Activated naive CD8-positive, alpha-beta T cell treated with anti-CD3 and anti-CD28 coated beads for 36 hours (primary cell): ENCODE measurements at places on chromosomes 6 and 20. TPM values are rescaled to one million over a fixed set of nuclear protein-coding genes. Genes with fewer than 3 reads are reported as not detected.

ZC3H12D gene
- total RNA-seq: 28.0 TPM

RAB23 gene
- 1.2 TPM for total RNA-seq

CTAGE9 gene
- not detected for total RNA-seq

GNRH2 gene
- 0.87 TPM for total RNA-seq

ELOVL4 gene
- 2.2 TPM for total RNA-seq

ABHD16A gene
- total RNA-seq: 35.8 TPM

CFAP61 gene
- not detected for total RNA-seq

GLP1R gene
- 0.43 TPM for total RNA-seq

C6orf52 gene
- total RNA-seq: 6.3 TPM

RBM24 gene
- total RNA-seq: not detected

DNA sequence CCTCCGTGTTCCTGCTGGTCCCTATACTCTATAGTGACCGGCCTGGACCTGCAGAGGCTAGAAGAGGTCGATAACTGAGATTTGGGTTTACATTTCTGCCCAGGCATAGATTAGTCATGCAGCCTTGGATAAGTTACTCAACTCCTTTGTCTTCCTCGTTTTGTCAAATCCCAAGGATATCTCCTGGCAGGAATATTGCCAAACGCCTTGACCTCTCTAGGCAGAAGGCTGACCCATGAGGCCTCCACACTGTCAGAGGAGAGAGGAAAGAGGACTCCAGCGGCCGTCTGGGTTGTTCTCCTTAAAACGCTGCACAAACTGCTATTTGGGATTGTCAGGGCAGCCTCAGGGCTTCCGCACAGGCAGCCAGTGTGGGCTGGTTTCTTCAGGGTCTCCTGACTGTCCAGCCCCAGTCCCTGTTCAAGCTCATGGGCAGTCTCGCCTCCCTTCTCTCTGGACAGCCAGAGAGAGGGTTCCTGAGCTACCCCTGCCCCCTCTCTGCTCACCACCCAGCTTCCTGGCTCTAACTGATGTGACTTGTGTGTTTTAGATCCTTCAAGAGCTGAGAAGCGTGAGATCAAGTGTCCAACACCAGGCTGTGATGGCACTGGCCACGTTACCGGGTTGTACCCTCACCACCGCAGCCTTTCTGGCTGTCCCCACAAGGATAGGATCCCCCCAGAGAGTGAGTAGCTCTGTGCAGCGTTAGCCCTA lies 44.7 kb upstream of the PCMTD2 start:
- DNase-seq: no peak

- no peak for DNase-seq
Observed at GRCh38 chr6:11333132-11333849, 100.8 kb upstream of the NEDD9 start.

GRCh38 chr6:901696-902460 lies 208.9 kb upstream of the EXOC2 start:
- no peak for DNase-seq

DNA sequence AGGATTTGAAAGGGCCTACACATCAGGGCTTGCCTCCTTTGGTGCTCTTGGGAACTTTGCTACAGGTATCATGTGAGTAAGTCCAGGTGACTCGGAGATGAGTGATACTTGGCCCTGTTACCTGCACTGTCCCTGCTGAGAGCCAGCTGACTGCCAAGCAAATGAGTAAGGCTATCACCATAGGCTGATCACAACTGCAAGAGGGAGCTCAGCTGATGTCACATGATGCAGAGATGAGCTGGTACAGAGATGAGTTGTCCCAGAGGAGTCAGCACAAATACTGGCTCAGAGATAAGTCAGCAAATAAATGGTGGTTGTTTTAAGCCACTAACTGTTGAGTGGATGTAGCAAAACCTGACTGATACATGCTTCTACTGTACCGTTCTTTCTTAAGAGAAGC lies 41.4 kb downstream of the LAMP5 start:
- DNase-seq: no peak

- DNase-seq: no peak
Observed at GRCh38 chr20:32894711-32895355, 36.1 kb downstream of the EFCAB8 start.

DNA sequence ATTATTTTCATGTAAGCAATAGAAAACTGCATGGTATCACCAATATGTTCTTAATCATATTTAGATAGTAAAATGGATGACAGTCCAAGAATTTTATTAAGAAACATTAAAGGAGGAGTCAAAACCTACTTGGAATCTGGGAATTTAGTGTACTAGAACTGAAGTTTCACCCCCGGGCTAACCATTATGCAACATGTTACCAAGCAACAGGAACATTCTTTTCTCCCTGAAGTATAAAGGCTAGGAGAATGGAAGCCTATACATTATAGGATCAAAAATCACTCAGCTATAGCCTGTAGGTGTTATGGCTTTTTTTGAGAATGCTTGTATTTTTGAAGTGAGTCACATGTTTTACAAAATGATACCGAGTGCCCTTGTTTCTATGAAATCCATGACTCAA lies 538.3 kb downstream of the GRIK2 start:
- no peak for DNase-seq

GRCh38 chr6:158164579-158165170 lies 3.4 kb downstream of the SERAC1 start:
- no peak for DNase-seq

DNA sequence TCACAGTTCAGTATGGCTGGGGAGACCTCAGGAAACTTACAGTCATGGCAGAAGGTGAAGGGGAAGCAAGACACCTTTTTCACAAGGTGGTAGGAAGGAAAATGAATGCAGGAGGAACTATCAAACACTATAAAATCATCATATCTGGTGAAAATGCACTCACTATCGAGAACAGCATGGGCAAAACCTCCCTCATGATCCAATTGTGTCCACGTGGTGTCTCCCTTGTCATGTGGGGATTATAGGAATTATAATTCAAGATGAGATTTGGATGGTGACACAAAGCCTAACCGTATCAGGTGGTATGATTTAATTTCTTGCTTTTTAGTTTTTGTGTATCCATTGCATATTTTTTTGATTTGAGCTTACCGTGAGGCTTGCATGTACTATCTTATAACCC lies 133.2 kb upstream of the SYNCRIP start:
- no peak for DNase-seq

DNA sequence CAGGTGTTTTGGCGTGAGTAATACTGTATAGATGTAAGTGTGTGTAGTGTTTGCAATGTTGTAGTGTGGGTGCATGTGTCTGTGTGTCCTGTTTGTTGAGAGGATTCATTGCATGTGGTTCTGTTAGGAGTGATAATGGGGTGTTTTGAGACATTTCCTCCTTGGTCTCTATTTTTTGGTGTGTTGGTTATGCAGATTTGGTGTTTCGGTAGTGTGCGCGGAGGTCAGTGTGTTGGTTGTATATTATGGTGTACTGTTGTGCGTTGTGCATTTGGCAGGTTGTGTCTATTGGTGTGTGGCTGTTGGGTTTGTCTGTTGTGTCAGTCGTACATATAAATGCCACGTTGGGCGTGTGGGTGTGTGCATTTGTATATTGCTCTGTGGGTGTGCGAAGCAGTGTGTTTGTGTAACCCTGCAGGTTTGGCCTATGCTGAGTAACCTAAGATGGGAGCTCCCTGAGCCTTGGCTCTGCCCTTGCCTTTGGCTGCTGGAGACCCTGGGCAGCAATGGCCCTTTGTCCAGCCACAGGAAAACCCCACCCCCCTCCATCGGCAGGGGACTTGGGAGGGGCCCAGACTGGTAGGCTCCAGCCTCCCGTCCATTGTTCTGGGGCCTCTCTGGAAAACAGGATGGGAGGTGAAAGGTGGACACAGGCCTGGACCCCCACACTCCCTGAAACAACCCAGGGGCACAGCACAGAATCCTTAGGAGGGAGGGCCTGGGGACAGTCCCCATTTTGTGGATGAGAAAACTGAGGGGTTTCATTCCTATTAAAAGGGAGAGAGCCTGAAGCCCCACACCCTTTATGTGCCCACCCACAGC lies 10.3 kb upstream of the ID1 start:
- no peak for DNase-seq

DNA sequence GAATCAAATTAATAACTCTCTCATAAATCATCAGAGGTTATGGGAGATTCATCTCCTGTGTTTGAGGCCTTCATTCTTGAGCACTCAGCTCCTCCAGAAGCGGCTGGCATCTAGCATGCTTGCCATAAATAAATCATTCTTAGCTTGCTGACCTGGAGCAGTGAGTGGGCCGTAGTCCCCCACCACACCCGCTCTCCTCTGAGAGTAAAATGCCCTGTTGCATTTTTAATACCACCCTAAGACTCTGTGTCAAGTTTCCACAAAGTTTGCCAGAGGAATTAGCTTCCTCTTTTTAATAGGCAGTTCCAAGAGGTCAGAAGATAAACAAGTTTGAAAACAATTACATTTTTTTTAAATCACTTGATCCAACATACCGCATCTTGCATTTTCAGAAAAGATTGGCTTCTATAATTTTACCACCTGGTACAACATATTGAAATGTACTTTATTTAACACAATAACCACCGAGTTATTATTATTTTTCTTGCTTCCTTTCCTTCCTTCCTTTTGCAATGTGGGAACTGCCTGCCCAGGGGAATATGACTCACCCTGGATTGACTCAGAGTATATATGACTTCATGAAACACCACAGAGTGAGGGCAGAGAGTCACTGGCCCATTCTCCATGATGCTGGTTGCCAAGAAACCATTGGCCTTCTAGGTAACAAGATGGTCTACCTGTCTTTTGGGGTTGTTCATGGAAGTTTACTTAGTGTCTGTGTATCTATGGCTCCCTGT lies 29.4 kb upstream of the CLIC5 start:
- peak; percentile 3 for DNase-seq

- DNase-seq: no peak
Observed at GRCh38 chr6:2986722-2987221, 12.9 kb upstream of the NQO2 start.

GRCh38 chr20:13671916-13672378 lies 33.2 kb upstream of the TASP1 start:
- DNase-seq: no peak

- no peak for DNase-seq
Observed at GRCh38 chr6:51167468-51167867, 348.8 kb downstream of the TFAP2B start.

- peak; percentile 72 for DNase-seq
Observed at GRCh38 chr6:455006-455585, 63.5 kb downstream of the IRF4 start.

DNA sequence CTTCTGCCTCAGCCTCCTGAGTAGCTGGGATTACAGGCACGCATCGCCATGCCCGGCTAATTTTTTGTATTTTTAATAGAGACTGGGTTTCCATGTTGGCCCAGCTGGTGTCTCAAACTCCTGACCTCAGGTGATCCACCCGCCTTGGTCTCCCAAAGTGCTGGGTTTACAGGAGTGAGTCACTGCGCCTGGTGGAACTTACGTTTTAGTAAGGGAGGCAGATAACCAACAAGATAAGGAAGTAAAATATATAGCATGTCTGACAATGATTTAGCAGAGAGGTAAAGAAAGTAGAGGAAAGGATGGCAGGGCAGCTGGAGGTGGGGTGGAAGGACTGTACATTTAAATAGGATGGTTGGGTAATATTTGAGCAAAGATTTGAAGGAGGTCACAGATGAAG lies 12.8 kb upstream of the MYMX start:
- DNase-seq: no peak

DNA sequence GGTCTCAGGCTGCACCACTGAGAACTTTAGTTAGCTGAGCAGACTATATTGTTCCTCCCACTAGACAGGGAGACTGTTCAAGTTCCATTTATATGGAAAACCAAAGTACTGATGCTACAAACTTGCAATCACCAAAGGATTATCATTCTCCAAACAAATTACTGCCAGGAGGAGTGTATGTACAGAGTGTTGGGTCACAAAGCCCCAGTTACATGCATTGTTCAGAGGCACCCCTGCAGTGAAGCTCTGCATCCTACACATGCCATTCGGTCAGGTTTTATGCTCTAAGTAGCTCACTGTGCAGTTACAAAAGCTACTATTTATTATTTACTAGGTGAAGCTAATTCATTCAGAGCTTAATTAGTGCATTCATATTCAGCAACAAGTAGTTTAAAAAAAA lies 75.8 kb downstream of the SMLR1 start:
- no peak for DNase-seq

GRCh38 chr6:82025271-82025670 lies 222.3 kb downstream of the IBTK start:
- no peak for DNase-seq

DNA sequence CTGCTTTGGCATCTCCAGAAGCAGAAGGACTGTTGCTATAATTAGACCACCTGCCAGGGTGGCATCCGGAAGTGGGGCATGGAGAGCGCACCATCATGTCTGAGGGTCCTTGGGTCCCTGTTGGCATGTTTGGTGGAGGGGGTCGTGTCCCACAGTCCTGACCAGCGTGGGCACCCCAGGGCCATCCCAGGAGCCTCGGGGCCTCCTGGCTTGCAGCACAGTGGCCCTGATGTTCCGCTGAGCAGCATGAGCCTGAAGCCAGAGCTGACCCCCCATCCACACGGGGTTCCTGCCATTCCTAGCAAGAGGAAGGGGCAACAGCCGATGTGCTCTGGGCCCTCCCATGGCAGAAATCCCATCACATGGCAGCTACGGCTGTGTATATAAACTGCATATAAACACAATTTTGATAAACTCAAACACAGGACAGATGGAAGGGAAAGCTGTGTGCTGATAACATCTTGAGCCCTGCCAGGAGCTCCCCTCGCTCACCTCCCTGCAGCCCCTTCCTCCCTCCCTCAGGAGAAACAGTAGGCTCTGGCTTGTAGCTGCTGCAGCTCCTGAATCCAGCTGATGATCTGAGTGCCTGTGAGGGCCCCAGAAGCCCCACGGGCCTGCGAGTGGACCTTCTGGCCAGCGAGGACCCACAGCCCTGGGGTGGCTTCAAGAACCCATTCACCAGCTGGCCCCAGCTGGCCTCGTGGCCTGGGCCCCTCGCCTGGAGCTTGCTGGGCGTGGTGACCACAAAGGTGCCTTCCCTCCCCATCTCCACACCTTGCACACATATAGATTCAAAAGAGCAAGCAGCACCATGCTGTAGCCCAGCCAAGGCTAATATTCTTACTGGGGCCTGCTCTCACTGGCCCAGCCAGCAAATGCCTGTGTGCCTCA lies 321.6 kb downstream of the CDH4 start:
- no peak for DNase-seq

GRCh38 chr6:74610352-74610751 lies 595.5 kb downstream of the COL12A1 start:
- no peak for DNase-seq

GRCh38 chr20:31549513-31549880 lies 35.3 kb downstream of the HM13 start:
- DNase-seq: no peak

DNA sequence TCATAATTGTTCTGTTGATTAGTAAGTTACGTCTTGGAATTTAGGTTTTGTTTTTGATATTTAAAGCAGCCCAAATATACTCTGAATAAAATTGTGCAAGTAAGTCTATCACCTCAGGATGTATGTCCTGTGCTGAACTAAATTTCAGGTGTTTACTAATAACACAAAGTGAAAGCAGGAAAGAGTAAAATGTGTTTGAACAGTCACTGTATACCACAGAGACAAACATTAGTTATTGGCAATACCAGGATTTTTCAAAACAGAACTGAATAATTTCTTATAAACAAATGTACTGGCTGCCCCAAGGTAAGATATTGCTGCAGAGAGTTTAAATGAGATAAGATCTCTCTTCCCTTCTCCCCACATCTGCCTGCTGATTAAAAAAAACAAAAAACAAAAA lies 404.7 kb upstream of the RUNX2 start:
- no peak for DNase-seq

- DNase-seq: no peak
Observed at GRCh38 chr6:106254636-106255035, 70.9 kb downstream of the ATG5 start.
